CD4-positive, alpha-beta T cell treated with Interleukin-2 at 100 ng/mL for 4 hours (primary cell): ENCODE measurements at places on chromosomes 2 and 18.

DNA sequence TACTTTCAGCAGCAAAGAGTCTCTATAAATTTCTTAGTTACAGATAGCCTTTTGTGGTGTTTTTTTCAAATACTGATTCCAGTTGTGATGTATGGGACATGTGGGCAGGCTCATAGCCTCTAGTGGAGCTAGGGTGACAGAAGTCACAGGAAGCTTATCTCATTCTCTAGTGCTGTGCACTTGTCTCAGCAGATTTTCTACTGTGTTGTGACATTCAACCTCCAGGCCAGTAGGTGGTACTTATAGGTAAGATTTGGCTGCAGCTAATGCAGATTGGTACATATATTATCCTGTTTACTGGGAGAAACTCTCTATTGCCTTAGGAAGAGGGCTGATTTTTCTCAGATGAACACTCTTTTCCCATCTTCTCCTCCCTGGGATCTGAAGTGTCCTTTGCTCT, 176.2 kb downstream of the CALCRL start:
- DNase-seq: no peak

DNA sequence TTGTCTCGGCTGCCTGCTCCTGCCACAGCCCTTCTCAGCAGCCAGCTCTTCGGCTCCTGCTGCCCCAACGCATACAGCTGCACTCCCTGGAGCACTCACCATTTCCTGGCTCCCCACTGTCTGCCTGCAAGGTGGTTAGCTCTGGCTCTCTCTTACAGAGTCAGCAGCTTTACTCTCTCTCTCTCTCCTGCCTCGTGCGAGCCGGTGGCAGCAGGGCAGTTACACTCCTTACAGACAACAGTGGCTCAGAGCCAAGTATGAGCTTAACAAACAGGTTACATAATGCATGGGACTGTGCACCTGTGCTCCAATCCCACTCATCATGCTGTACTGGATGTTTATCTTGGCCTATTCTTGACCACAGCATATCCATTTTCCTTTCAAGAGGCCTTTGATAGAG, 47.4 kb upstream of the DNAJC10 start:
- no peak for DNase-seq

- no peak for DNase-seq
Observed at GRCh38 chr2:68857855-68858456, 13.2 kb downstream of the BMP10 start.

- no peak for DNase-seq
Observed at GRCh38 chr2:235665661-235666212, 171.9 kb downstream of the AGAP1 start.

DNA sequence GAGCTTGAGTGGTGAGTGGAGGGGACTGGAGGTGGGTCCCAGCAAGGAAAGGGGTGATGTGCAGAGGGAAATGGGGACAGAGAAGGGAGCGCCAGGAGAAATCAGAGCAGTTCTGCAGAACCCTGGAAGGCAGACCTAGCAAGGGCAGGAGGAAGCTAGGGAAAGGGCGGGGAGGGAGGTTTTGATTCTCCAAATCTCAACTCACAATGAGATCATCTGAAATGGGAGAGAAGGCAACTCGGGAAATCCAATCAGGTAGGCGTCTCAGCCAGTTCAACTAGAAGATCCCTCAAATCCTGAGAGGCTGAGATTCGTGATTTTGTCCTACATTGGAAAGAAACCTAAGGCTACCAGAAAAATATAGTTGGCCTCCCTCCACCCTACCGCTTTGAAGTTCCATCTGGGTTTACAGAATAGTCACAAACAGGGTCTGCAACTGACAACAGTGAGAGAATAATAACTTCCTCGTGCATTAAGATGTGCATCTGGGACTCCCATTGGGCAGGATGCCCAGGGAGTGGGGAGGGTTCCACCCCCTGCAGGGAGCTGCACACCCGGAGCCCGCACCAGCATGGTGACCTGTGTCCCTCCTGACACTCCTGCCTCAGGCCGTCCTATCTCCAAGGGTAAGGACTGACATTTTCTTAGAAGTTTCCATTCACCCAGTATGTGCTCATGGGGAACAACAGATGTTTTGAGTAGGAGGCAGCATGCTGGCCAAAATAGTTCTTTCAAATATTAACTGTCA, 113.3 kb upstream of the ODC1 start:
- DNase-seq: no peak

GRCh38 chr2:213934560-213934959, 476.3 kb upstream of the VWC2L start:
- DNase-seq: peak; percentile 18

- DNase-seq: no peak
Observed at GRCh38 chr2:176128982-176129796, at the start of gene HOXD8. Gene HOXD8, plus strand, starts transcription at chr2:176129705. Its CDS starts 662 bp downstream, at chr2:176130367.

GRCh38 chr2:52145005-52145404, 1113.1 kb upstream of the NRXN1 start:
- DNase-seq: no peak

DNA sequence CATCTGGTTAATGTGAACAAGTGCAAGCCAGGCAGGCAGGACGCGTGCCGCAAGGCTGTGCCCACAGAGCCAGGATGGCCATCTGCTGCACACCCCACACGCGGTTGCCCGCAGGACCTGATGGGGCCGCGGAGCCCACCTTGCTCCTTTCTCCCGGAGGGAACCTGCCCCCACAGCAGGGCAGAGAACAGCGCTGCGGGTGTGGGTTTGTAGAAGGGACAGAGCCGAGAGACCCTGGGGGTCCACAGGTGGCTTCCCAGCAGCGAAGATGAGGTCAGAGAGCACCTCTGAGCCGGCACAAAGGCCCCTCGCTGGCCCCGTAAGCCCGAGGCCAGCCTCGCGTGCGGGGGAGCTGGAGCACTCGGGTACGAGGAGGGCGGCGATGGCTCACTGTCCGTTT, 460.8 kb upstream of the SALL3 start:
- DNase-seq: no peak

- no peak for DNase-seq
Observed at GRCh38 chr2:181890271-181890670, 1.3 kb upstream of the ITPRID2 start.

- DNase-seq: no peak
Observed at GRCh38 chr2:57399057-57399456, 647.5 kb upstream of the VRK2 start.

GRCh38 chr2:38875227-38875575, 533 bp downstream of the DHX57 start:
- DNase-seq: no peak

DNA sequence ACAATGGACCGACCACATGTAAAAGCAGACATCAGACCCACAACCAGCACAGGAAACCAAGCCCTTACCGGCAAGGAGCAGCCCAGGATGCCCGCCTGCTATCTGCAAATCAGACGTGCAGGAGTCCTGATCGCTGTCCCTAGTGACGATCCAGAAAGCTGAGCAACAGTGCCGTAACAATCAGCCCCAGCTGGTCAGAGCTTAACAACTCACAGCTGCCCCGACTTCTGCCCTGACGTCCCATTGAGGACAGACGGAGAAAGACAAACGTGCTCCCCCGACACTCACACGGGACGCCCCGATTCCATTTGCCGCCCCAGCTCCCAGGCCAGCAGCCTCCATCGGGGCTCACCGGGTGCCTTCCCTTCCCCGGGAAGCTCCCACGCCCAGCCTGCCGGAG, 39.8 kb upstream of the PXDN start:
- peak; percentile 33 for DNase-seq

DNA sequence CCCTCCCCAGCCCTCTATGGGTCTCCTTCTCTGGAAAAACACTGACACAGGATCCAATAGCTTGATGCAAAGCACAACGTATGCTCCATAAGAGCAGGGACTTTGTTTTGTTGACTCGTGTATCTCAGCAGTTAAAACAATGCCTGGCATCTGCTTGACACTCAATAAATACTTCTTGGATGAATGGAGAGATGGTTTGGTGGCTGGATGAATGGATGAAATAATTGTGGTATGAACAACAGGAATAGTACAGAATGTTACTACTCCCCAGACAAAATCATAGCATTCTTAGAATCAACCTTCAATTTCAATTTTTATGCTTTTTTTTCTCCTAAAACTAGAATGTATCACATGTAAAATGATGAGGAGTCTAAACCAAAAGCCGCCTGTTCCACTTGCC, 57.4 kb downstream of the KCNE4 start:
- DNase-seq: no peak

DNA sequence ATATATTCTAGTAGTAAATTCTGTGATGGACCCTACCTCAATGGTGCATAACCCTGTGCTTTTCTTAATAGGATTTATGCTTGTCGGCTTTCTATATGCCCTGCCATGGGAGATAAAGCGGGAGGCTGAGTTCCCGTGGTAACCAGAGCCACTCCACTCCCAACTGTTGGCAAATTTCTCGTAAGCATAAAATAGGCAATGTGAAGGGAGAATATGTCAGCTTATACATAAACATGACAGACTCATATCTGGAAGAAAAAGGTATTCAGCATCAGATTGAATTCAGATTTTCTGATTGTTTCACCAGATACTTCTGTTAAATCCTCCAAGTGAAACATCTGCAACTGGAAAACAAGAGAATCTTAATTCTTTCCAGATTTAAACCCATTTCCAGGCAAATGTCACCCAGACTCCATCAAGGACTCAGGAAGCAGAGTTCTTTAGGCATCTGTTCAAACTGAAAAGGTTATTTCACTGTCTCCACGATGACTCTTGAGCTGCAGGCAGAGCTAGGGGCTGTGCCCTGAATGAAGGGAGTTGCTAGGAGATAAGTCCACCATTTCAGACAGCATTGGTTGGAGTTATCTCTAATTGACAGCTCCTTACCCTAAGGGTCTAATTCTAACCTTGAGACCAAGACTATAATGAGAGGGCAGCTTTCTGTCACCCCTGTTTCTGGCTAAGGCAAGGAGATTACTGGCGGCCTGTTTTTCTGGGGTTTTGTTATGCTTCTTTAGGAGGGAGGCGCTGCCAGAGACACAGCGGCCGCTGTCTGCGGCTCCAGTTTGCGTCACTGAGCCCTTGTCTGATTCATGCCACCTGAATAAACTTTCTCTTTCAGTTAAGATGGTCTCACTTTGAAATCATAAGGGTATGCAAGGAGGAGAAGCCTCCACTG, 381.3 kb downstream of the SOX11 start:
- no peak for DNase-seq

DNA sequence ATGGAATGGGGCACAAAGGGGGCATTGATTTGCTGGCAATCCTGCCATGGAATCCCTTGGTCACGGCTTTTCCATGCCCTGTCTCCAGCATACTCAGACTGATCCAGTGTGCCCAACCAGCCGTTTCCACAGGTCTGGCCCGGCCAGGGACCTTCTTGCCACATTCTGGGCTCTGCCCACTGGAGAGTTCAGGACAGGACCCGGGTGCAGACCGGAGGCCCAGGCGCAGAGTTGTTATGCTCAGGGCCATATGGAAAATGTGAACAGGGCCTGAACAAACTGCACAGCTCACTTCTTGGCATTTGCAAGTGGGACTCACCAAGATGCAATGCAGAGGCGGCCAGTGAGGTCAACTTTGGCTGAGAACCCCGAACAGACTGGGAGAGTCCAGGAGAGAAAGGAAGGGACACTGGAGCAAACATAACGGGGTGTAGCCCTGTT, 15.6 kb upstream of the ASAP2 start:
- DNase-seq: no peak

- DNase-seq: no peak
Observed at GRCh38 chr2:226420646-226421045, 379.0 kb downstream of the IRS1 start.

DNA sequence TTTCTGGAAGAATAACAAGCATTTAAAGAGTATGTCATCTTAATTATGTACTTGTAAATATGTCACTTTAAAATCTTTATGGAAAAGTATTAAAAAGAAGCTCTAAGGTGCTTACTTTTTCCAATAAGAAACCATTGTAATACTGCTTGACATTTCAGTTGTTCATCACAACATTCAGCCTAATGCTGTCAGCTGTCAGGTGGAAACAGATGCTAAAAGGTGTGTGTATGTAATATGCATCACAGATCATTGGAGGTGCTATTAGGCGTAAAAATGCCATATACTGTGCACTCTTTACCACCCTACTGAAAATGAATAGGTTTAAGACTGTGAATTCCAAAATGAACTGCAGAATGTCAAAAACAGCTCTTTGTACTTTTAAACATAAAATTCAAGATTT, 40.3 kb downstream of the METTL8 start:
- DNase-seq: no peak

DNA sequence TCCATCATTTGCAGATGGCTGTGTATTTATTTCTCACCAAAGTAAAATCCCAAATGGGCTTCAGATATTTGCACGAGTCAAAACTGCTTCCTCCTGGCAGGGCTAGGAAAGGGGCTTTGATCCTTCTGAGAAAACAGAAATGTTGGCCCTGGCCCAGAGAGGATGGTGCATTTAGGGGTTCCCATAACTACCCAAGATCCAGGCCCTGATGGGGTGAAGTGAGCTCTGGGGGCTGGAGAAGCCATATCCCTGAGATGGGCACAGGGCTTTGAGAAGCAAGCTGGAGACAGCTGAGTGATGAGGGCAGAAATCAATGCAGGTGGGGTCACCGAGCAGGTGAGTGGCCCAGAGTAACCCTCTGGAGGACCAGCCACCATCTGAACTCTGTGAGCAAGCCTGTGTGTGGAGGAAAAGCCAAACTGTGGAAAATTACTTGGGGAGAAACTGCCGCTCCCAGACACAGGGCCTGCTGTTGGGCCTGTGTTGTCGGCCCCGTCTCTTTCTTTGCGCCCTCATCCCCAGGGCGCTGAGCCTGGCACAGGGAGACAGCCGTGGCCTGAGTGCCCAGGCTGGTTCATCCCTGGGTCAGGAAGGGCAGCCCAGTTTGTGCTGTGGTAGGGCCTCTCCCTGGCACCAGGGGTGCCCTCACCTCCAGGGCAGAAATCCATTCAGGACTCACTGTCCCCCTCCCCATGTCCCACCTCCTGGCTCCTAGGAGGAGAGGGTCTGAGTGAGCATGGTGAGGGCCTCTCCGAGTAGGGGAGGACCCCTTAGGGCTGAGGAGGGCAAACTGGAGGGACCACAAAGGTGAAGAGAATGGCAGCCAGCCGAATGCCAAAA, 167.8 kb upstream of the HAAO start:
- no peak for DNase-seq

- no peak for DNase-seq
Observed at GRCh38 chr2:234789556-234790325, 162.1 kb upstream of the SH3BP4 start.

DNA sequence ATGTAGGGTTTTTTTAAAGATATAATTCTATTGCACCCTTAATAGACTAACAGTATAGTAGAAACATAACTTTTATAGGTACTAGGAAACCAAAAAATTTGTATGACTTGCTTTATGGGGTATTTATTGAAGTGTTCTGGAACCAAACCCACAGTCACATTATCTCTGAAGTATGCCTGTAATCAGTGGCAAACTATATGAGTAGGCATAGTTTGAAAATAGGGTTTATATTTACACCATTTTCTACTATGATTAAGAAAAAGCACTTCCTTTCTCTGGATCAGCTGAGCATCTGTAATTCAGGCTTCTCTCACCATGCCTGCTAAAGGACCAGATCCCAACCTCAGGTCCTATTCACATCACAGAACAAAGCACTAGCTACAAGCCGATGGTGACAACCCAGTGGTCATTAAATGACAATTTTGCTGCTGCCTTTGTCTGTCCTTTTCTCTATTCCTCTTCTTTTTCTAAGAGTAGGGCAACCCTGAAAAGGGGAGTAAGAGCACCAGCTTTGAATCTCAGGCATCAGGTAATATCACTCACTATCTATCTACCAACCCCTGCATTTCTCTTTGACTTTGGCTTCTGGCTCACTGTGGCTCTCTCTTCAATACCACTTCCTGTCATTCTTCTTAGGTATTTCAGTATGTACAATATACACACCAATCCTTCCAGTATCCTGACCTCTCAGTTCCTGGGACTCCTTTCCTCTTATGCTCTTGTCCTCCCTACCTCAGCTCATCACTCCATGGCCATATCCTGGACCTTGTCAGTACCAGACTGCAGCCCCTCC, 14.4 kb downstream of the NEMP2 start:
- DNase-seq: peak; percentile 28
